ENCODE measurements at places on chromosomes 1 and 21. TPM values are rescaled to one million over a fixed set of nuclear protein-coding genes. Genes with fewer than 3 reads are reported as not detected.

ZNF695 gene
- not detected for total RNA-seq

TMEM269 gene
- total RNA-seq: not detected

PADI4 gene
- not detected for total RNA-seq

PDE4B gene
- 5.5 TPM for total RNA-seq

ADAMTS1 gene
- 116 TPM for total RNA-seq

SLC25A34 gene
- 1.8 TPM for total RNA-seq

DCST1 gene
- not detected for total RNA-seq

- no peak for DNase-seq
Measured at GRCh38 chr1:246078126-246078887, 428.8 kb downstream of the SMYD3 start.

DNA sequence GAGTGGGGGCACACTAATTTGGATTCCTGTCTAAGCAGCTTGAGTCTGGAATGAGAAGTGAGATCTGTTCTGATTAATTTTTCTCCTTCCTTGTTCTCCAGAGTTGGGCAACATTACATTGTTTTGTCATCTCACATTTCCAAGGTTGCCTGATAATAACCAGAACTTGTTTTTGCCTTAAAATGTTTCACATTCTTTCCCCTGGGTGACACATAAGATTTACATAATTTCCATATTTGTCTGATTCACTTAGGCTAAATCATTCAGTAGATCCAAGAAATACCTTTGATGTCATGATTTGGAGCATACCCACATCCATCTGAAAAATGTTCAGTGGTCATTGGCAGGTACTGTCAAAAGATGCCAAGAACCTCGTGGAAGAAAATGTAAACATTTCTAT, 60.3 kb downstream of the XCL2 start:
- DNase-seq: no peak

GRCh38 chr1:40036574-40036973, 4.0 kb upstream of the CAP1 start:
- DNase-seq: peak; percentile 91

- DNase-seq: no peak
Measured at GRCh38 chr1:83701355-83701754, 297.6 kb downstream of the TTLL7 start.

DNA sequence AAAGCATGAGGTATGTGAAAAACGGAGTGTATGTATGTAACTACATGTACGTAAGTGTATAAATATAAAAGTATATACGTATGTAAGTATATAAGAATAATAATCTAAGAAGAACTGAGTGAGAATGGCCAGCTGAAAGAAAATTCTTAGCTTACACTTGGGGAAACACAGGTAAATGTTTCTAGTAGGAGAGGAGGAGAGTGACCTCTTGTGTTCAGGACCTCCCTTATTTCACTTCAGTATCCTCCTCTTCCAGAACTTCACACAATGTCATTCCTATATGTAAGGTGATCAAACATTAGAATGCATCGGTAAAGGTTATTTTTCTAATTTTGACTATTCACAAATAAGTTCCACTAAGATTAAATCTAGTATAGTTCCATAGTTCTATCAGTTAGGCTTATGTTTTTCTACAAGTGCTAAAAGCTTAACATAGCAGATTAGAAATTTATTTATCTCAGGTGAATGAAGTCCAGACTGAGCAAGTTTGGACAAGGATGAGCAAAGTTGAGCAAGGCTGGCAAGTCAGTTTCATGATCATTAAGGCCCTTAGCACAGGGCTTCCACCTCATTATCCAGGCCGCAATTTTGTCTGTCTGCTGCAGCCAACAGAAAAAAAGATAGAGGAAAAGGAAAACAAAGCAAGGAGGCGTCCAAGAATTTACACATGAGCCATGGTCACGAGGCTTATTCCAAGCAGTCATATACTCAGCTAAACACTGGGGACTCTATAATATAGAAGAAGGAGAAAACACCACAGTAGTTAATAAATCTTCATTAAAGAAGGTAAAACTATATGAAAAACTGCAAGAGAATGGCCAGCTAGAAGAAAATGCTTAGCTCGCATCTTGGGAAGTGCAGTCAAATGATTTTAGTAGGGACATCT, 7.1 kb upstream of the MROH9 start:
- no peak for DNase-seq

DNA sequence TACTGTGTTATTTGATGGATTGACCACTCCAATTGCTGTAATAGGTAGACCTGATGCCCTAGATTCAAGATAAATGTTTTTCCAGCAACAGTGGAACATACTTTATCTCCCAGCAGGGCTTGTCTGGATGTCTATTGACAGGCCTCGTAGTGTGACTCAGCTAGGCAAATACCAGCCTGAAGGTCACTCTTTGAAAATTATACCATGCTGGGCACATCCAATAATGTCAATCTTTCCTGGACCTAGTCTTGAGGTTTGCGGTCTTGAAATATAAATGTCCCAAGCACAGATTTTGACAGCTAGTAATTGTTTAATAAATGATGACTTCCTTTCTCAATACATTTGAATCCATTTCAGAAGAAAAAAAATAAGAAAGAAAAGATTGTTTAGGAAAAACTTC, 1138.0 kb upstream of the TMPRSS15 start:
- no peak for DNase-seq

- DNase-seq: no peak
Measured at GRCh38 chr1:245921417-245921816, 585.7 kb downstream of the SMYD3 start.

- no peak for DNase-seq
Measured at GRCh38 chr21:42553435-42553834, 39.8 kb downstream of the SLC37A1 start.

DNA sequence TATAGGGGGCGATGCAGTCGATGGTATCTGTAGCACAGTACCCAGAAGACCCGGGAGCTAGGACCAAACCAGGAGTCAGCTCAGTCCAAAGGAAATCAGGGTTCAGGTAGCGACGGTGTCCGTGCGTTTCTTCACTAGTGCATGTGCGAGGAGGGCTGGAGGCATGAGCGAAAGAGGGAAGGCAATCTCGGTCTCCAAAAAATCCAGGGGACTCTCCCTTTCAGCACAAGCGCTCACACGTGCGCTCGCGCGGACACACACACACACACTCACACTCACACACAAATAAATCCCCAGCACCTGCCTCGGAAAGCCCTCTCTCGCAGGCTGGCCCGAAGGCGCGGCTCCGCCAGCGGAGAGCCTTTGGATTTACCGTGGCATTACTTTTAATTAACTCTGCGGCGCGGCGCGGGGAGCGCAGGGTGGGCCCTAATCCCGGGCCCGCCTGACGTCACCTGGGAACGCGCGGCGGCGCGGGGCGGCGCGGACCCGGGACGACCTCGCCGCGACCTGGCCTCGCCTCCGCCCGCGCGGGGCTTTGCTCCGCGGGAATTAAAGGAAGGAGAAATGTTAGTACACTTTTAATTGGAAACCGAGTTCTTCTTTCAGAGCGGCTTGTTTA, 121.2 kb downstream of the LMX1A start:
- DNase-seq: no peak

GRCh38 chr1:201447903-201448871, 20.8 kb downstream of the PHLDA3 start:
- peak; percentile 93 for DNase-seq

GRCh38 chr1:48291421-48291820, 68.9 kb downstream of the SLC5A9 start:
- no peak for DNase-seq

- DNase-seq: no peak
Measured at GRCh38 chr1:212621949-212622305, 13.4 kb downstream of the ATF3 start.

Data from sigmoid colon (tissue), 7 donors.